ENCODE measurements at places on chromosomes 7 and 10.

DNA sequence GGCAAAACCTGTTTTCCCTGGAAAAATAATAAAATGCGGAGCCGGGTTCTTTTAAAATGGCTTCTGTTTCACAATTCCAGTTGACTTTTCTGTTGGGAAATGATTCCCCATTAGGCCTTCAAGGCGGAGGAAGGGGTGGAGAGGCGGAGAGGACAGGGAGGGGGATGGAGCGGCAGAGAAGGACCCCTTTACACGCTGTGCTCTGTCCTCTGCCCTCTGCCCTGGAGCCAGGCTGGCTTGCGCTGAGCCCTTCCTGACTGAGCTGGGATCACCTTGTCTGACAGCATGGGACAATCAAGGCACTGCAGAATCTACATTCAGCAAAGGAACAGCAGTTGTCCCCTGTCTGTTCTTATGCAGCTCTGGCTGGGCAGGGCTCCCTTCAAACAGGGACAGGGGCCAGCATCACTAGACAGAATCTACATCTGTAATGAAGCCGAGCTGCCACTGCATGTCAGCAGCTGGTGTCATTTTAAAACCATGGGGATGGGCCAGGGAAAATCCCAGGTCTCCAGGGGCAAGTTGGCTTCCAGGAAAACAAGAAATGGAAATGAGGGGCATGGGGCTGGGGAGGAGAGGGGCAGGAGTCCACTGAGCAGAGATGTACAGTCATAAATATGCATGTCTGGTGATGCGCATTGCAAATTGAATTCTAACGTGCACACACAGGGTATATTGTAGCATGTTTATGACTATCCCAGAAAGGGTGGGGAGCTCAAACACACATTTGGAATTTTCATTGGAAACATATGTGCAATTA lies 120.0 kb downstream of the MKX start:
- no peak for DNase-seq

DNA sequence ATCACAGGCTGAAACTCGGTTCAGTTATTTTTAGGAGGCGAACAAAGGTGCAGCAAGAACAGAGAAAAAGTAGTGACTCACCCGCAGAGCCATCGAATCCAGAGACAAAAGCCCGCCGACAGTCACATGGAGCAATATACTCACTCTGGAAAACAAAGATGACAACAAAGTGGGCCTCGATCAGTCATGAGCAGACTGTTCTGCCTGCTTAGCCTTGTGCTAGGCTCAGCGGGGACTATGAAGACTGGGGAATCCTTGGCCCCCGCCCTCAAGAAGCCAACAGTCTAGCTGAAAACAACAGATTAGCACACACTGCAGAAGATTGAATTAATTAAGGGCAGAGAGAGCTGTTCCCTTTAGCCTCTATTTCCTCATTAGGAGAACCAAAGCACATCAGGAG lies 30.4 kb downstream of the XPNPEP1 start:
- no peak for DNase-seq

DNA sequence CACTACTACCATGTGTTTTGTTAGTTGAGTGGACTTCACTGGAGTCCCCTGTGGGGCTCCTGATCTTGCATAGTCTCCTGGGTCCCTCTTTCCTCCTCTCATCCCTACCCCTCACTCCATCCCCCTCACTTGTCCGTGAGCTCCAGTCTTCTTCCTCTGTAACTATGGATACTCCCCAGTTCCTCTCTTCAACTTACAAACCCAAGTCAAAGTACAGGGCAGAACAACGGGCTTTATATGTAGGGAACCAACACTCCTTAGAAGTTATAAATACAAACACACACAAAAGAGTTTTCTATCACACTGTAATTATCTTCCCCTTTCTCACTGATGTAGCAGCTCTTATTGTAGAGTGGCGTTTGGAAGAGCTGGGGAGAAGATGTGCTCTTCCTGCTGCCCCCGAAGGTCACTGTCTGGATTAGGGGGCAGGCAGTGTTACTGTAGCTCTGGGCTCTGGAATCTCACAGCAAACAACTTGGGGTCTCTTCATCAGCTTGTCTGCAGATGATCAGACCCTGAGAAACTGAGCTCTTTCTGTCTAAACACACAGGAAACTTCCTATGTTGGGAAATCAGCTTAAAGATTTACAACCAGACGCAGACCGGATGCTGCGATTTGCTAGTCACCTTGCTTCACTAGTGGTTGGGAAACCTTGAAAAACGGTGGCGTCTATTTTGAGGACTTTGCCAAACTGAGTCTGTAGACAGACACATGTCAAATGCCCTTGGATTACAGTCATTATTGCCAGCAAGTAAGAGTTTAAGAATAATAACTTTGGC lies 13.6 kb downstream of the SNX10 start:
- no peak for DNase-seq

DNA sequence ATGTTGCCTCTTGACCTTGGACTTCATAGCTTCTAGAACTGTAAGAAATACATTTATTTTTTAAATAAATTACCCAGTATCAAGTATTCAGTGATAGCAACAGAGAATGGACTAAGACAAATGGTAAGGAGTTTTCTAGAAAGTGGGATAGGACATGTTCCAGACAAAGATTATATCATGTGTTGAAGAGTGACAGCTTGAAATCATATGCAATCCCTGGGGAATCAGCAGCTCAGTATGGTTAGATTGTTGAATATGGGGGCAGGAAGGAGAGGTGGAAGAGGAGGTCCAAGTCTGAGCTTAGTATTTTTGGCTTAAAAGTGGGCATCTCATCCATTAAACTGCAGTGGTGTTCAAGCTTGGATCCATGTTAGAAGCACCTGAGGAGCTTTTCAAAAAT lies 74.1 kb downstream of the ENTPD1 start:
- no peak for DNase-seq

DNA sequence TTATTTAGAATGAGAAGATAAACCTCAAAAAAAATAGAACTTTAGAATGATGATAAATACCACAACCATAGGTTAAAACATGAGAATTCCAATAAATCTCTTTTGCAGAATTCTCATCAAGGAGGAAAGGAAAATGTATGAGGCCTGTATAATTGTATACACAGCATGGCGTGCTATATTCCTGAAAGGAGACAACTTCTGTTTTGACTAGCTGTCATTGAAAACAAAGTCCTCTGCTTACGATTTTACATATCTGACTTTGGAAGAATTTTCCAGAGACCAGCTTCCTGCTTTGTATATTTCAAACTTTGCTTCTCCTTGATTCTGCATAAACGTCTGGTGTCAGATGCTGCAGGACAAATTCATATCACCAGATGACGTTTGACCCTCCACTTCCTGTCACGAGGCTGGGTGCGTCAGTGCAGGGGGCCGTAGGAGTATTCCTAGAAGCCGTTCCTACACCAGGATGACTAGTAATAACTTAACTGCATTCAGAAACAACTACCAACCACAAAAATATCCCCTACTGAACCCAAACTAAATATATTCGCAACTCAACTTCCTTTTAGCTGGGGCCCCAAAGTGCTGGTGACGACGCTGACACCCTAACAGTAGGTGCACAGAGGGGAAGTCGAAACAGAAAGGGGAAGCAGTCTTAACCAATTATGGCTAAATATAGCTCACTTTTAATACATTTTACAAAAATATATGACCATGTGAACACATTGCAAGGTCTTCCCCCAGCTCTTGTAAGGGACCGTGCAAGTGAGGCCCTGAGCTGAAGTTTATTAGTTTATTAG lies 178.6 kb upstream of the INHBA start:
- DNase-seq = no peak

DNA sequence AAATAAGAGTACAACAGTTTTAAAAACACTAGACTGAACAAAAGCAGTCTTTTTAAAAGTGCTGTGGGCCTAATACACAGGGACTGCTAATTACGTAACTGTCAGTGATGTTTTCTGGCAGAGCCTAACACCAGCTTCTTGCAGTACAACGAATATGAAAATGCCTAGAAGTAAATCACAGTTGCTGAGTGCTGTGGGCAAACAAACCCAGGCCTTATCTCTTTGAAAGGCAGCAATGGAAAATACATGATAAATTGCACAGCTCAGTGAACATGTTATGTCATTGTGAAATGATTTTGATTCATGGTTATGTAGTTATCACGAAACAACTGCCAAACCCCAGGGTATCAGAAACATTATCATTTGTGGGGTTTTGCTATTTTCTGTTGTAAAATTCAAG lies 428.4 kb downstream of the GFRA1 start:
- DNase-seq = no peak

DNA sequence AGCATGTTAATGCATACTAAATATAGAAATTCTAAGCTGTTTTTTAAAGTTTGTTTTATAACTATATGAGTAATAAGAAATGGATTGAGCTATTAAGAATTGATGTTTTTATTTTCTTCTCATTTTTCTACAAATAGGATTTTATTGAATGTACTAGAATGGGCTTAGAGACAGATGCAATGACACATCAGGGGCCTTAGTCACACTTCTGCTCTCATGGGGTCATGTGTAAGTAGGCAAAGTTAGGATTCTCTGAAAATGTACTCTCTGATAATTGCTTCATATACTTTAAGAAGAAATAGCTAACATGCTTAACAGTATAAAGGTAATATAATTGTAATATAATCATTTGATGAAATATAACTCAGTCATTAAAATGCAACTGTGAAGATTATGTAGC lies 154.6 kb downstream of the ZNF438 start:
- DNase-seq = no peak

DNA sequence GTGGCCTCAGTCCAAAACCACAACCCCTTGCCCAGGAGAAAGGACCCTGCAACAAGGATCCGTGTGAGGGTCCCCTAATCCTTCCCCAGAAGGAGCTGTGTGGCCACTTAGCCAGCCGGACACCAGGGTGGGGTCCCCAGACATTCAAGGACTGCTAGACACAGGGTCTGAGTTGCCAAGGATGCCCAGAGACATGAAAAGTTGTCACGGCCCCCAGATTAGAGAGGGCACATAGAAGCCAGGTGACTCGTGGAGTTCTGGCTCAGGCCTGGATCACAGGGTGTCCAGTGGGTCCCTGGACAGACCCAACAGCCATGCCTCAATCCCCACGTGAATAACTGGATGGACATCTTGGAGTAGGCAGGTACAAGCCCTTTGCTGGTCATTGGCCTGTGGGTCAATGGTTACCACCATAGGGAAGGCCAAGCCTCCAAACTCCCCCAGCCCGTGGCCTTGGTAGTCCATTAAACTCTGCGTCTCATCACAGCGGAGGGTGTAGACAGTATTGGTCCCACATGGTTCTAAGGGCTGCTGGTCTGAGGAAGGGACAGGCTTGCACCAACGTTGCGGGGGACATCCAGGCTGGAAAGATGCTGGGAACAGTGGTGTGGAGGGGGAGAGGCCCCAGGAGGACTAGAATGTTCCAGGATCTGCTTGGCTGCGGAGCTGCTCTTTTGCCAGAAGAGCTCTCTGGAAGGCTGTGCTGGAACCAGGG lies 205.9 kb upstream of the PPP2R2D start:
- no peak for DNase-seq

GRCh38 chr10:114876602-114877300 lies 55.2 kb downstream of the FHIP2A start:
- DNase-seq = no peak

- DNase-seq = no peak
Observed at GRCh38 chr7:84629640-84630318, 435.2 kb upstream of the SEMA3A start.

- no peak for DNase-seq
Observed at GRCh38 chr10:99966306-99966705, 43.4 kb downstream of the DNMBP start.

GRCh38 chr7:91683823-91684222 lies 196.7 kb downstream of the MTERF1 start:
- DNase-seq = peak; percentile 10

DNA sequence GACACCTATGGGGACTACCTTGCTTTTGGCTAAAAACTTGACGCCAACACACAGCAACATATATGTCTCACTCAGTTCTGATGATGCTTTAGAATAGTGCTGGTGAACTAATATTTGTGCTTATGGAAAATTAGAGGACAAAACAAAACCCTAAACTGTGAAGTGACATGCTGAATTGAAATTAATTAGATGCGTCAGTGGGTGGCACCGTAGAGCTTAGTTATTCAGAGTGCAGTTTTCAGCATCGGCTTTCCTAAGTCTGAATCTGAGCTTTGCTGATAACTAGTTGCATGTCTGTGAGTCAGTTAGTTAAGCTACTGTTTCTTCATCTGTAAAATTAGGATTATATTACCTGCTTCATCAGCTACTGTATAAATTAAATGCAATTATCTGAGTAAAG lies 245.0 kb upstream of the SORCS1 start:
- DNase-seq = no peak

GRCh38 chr7:28055161-28055544 lies 125.4 kb downstream of the JAZF1 start:
- DNase-seq = no peak

- no peak for DNase-seq
Observed at GRCh38 chr7:3673524-3673923, 372.5 kb downstream of the SDK1 start.

- no peak for DNase-seq
Observed at GRCh38 chr7:44333911-44334733, 8.7 kb upstream of the CAMK2B start.

GRCh38 chr10:110212119-110213006 lies 5.0 kb downstream of the MXI1 start:
- DNase-seq = no peak

GRCh38 chr10:61751599-61751998 lies 88.9 kb downstream of the CABCOCO1 start:
- no peak for DNase-seq

DNA sequence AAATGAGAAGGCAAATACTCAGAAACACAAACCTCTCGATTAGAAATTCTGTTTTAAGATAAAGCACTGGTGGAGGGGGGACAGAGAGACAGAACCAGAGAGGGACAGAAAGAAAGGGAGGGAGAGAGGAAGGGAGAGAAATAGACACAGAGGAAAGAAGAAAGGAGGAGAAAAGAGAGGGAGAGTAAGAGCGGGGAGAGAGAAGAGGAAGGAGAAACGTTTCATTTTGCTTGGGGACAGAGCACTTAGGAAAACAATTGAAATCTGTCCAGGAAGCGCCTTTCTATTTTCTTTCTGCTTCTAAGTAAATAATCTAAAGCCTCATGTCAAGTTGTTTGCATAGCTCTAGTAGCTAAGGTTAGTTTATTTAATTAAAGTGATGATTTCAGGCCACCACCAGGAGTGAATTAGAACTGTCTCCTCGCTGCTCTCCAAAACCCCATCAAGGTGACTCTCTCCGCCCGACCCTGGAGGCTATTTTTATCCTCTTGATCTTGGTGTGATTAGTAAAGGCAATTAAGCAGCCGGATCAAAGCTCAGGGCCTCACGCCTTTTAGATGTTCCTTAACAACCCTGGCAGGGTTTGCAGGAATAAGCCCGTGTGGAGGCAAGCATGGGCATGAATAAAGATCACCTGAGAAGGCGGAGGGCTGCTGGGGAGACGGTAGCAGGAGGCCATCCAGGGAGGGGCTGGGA lies 73.4 kb upstream of the INSIG1 start:
- DNase-seq = peak; percentile 56

DNA sequence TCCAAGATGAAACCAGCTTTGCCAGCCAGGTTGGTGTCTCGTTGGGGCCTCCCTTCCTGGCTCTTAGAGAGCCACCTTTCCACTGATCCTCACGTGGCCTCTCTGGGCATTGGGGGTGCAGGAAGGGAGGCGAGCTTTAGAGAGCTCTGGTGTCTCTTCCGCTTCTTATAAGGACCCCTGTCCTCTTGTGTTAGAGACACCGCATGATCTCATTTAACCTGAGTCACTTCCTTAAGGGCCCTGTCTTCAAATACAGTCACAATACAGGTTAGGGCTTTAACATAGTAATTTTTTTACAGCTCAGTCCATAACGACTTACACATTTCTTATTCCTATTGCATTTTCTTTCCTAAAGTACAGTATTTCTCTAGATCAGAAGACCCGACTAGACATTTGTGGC lies 535.8 kb downstream of the SDK1 start:
- no peak for DNase-seq

GRCh38 chr10:16271571-16271970 lies 165.2 kb upstream of the PTER start:
- DNase-seq = no peak
